ENCODE measurements at places on chromosomes 7 and 10.

DNA sequence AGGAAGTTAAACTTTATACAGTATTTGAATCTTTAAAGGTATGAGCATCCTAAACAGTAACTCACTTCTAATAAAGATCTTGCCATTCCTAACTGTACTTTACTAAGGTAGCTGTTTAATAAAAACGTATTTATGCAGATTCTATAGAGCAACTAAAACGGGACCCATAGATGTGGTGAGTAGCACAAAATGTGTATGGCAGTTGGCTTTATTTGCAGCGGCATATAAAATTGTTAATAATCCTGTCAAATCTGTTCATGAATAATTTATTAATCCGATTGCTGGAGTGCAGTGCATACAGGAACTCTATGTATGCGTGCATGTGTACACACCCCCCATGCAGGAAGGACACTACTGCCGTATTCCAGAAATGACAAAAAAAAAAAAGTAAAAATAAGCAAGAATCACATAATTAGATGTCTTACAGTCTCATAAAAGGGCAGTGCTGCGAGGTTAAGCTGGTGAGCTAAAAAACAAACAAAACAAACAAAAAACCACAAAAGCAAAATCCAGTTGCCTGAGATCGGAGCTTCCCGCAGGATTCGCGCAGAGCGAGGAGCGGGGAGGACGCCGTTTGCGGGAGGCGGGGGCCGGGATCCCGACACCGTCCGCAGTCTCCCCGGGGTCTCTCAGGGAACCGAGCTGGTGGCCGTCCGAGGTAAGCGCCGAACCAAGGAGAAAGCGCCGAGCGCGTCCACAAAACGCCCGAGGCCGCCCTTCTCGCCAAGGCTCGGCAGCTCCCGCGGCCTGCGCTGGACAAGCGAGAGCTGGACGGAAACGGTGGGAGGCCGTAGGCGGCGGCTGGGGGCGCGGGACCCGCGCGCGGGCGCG lies 518 bp upstream of the COMMD3 start:
- DNase-seq, result no peak

GRCh38 chr7:138208142-138208570 lies 131.9 kb downstream of the AKR1D1 start:
- no peak for DNase-seq

DNA sequence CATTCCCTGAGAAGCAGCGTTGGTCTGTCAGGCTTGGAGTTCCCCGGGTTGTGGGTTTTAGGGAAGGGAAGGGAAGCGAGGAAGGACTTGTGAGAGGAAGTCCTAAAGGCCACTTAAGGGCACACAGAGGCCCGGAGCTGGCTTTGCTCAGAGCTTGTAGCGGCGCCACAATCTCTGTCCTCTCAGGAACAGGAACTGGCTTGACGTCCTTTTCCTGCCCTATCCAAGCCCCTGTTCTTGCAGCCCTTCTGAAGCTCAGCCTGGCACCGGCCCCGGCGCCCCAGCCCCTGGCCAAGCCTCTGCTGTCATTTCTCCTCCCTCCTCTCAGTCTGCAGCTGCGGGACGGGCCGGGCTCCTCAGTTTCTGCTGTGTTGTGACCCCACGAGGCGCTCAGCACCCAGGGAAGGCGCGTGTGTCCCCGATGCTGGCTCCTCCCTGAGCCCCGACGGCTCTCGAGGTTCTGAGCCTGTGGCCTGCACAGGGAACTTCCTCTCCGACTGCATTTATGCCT lies at the start of gene GIMAP8:
TSS of gene GIMAP8 (plus strand) at position 140 of the 511 bp plus-strand sequence. CDS start 16,069 bp downstream, outside the sequence.
- DNase-seq, result peak; percentile 73

DNA sequence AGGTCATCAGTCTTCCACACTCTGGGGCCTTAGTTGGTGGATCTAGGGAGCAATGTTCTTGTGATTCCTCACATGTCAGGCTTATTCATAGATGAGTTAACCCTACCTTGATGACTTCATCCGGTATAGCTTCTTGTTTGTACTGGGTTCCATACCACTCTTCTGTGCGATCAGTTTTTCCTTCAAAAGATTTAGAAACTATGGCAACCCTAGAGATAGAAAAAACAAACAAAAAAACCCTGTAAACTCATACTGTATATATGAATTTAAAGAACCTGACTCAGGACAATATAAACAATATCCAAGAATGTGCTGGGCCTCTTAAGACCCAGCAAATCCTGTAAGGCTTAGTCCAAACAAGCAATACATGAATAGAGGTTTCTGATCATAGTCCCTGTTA lies 83.5 kb downstream of the IDE start:
- DNase-seq, result no peak

DNA sequence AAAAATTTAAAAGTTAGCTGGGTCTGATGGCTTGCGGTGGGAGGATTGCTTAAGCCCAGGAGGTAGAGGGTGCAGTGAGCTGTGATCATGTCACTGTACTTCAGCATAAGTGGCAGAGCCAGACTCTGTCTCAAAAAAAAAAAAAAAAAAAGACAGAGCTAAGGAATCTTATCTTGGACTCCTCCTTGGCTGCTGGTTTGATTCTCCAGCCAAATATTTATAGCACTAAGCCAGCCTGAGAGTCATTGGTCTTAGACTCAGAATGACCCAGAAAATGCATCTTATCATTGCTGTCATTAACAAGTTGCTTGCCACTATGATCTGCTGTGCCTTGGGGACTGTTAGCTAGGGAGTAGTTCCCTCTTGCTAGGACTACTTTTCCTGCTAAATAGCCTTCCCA lies 164.7 kb downstream of the GNAT3 start:
- DNase-seq, result no peak

DNA sequence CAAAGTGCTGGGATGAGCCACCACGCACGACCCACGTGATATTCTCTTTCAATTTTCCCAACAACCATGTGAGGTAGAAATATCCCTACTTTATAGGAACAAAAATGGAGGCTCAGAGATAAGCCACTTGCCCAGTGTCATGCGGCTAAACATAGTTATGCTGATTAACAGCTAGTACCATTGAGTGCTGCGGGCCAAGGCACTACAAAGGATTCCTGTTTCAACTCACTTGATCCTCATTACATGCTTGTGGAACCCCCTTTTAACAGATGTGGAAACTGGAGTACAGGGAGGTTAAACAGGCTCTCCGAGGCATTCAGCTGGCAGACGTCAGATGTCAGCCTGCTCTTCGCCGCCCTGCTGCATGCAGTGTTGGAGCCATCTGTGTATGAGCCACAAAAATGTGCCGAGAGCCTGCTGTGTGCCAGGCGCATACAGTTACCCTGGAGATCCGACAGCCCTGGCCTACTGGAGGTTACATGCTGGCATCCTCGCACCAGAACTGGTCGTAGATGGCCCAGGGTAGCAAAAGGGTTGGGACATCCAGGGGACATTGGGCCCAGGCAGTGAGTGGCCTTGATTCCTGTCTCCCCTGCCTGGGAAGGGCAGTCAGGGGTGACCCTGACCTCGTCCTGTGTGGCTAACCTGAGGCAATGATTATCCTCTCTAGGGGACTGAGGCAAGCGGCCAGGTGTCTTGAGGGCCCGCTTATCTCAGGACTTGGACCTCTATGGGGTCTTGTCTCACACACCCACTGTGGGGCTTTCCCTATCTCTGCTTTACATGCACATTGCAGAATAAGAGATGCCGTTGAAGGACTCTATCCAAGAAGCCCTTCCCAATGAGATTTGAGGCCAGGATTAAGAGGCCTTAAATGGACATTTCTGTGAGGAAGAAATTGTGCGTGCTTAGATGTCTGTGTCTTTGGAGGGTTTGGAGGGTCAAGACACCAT lies 18.5 kb upstream of the SRGN start:
- DNase-seq, result no peak

- no peak for DNase-seq
Measured at GRCh38 chr7:129855234-129855673, 97.5 kb downstream of the UBE2H start.

- no peak for DNase-seq
Measured at GRCh38 chr7:30562909-30563308, 31.8 kb upstream of the GARS1 start.

GRCh38 chr10:55311848-55312635 lies 511.0 kb upstream of the PCDH15 start:
- DNase-seq, result no peak

DNA sequence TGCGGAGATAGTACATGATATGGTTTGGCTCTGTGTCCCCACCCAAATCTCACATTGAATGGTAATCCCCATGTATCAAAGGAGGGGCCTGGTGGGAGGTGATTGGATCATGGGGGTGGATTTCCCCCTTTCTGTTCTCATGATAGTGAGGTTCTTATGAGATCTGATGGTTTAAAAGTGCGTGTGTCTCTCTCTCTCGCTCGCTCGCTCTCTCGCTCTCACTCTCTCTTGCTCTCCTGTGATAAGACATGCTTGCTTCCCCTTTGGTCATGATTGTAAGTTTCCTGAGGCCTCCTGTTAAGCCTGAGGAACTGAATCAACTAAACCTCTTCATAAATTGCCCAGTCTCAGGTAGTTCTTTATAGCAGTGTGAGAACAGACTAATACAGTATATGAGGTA lies 171.9 kb downstream of the NSUN6 start:
- no peak for DNase-seq

GRCh38 chr7:40720416-40720815 lies 585.6 kb downstream of the SUGCT start:
- DNase-seq, result no peak

GRCh38 chr7:2269991-2270460 lies 28.0 kb downstream of the NUDT1 start:
- DNase-seq, result no peak

DNA sequence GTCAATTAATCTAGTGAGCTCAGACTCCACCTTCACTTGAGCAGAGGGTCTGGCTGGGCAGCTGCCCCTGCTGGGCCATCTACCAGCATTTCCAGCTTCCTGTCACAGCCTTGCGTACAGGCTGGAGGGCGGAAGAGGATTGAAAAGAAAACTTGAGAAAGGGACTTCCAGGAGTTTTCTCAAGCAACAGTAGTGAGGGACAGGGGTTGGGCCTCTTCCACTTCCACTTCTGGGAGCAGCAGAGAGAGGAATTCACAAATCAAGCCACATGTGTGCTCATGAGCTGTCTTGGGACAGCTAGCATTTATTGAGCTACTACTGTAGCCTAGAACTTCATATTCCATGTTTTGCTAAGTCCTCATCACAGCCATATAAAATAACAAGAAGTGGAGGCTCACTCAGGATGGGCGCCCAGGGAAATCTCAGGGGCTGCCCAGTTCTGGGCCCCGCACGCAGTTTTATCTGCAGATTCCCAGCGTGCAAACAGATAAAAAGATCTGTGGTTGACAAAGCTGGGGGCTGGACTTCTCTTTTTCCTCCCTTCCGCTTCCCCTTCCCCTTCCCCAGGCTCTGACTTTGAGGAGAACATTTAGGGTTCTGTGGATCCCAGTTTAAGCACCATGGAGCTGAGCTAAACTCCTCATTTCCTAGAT lies 135.8 kb downstream of the RGS10 start:
- no peak for DNase-seq

- DNase-seq, result peak; percentile 18
Measured at GRCh38 chr7:28037220-28038010, 143.2 kb downstream of the JAZF1 start.

- no peak for DNase-seq
Measured at GRCh38 chr7:16670731-16671344, 24.9 kb downstream of the BZW2 start.

GRCh38 chr7:27420702-27421101 lies 178.1 kb downstream of the EVX1 start:
- no peak for DNase-seq

GRCh38 chr7:46189255-46189790 lies 268.3 kb upstream of the IGFBP3 start:
- no peak for DNase-seq

DNA sequence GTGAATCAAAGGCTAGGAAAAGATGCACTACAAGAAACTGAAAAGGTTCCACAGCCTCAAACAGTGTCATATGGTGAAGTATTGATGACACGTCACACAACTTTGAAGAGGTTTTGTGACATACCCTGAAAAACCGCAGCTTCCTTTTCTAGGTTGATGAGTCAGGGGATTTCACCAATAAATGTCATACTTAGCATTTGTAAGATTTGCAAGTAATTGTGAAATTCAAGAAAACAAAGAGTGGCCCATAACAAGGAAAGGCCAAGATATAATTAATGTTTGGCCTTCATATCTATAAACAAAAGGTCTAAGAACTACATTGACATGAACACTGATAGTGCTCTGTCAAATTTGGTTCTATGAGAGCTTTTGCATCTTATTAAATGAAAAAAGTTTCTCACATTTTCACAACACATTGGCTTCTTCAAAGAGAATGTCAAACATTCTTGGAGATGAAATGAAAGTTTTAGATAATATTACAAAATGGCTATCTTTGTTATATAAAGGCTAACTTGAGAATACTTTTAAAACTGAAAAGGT lies 62.0 kb upstream of the NAMPT start:
- peak; percentile 48 for DNase-seq

DNA sequence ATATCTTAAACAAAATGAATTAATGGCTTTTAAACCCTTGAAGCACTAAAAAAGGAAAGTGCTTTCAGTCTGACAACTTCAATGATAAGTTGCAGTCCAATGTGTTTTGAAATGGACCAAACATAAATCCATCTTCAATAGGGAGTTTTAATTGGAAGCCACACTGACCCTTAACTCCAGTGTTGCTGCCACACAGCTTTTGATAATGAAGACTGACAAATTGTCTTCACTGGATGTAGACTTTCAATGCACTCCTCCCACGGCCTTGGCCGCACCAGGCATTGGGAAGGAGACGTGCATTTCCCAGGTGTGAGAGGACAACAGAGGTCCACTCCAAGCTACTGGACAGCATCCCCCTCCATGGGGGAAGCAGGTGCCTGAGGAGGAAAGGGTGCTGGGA lies 159.0 kb upstream of the NRP1 start:
- no peak for DNase-seq

DNA sequence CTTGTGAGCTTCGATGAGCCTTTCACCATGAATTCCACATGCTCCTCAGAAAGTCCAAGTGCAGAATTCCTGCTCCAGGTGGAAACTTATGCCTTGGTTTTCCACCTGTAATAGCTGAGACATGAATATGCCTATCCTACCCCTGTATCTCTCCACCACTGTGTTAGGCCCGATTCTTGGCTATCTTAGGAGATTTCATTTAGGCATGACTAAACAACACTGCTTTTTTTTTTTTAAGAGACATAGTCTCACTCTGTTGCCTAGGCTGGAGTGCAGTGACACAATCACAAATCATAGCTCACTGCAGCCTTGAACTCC lies 57.2 kb downstream of the NCAPG2 start:
- no peak for DNase-seq

- no peak for DNase-seq
Measured at GRCh38 chr7:56007167-56007652, 42.8 kb downstream of the NIPSNAP2 start.

DNA sequence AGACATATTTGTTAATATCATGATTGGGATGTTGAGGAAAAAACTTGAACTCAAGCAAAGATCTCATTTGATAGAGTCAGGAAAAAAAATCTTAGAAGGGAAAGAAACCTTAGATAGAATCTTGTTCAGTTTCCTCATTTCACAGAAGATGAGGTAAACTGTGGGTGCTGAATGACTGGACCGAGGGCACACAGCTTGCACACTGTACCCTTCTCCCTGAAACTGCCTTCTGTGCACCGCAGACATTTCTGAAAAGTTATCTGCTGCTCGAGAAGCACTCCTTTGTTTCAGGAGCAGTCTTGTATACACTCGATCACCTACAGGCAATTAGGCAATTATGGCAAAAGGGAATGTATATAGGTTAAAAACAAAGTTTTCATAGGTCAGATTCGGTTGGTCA lies 167.4 kb downstream of the SKAP2 start:
- DNase-seq, result no peak
